ENCODE measurements at places on chromosomes 13 and 19. TPM values are rescaled to one million over a fixed set of nuclear protein-coding genes. Genes with fewer than 3 reads are reported as not detected.
A peak's percentile ranks its signal among the peaks of the same experiment; 100 is the strongest.

DNA sequence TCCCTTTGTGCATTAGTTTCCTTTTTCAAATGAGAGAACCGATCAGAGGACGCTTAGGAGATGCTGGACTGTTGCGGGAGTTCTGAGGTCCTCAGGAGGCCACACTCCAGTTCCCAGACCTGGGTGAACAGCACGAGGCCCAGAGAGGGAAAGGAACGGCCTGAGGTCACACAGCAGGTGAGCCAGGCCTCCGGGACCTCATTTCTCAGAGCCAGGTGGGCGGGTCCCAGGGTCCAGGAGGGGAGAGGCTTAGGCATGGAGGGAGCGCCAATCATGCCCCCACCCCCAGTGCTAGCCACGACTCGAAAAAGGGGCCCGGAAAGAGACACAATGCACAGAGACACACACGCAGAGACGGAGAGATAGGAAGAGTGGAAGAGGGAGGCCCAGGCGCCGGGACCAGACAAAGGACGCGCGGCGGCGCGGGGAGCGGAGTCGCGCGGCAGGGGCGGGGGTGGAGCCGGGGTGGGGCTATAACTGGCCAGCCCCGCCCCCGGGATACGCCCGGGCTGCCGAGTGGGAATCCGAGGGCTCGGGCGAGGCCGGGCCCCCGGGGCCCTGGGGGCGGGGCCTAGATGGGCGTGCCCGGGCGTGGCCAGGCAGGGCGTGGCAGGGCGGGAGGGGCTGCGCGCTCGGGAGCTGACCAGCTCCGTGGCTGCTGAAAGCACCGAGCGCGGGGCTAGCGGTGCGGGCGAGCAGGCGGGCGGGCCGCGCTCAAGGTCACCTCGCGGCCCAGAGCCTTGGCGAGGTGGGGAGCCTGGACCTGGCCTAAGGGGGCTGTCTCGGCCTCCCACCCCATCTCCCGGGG lies 1.6 kb downstream of the ELAVL3 start:
- no peak for DNase-seq

NMRK2 gene
- total RNA-seq, result 168 TPM

- DNase-seq, result peak; percentile 93
Measured at GRCh38 chr19:40416918-40417642, 3.9 kb upstream of the PRX start.

CEACAM8 gene
- 0.04 TPM for total RNA-seq

DNA sequence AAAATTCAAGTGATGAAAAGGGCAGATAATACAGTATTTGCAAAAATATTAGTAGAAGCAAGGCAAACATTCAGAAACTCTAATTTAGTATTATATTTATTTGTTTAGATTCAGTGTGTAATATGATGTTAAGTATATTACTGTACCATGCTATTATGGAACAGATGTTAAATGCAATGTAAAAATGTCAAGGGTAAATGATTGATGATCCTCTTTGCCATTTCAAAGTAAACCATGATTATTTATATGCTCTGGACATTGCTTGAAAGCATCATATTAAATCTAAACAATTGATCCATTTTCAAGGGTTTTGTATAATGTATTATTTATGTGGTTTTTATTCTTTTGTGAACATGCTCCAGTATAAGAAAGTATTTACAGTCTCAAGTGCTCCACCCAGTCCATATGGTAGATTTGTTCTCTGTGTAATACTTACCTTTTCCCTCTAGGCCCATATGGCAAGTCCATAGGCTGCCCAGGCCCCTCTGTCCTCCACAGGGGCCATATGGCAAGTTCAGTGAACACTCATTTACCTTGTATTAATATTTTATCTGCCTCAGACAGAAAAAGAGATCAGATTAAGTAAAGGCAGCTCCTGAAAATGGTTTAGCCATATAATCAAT lies 353.5 kb downstream of the DACH1 start:
- DNase-seq, result no peak

DNA sequence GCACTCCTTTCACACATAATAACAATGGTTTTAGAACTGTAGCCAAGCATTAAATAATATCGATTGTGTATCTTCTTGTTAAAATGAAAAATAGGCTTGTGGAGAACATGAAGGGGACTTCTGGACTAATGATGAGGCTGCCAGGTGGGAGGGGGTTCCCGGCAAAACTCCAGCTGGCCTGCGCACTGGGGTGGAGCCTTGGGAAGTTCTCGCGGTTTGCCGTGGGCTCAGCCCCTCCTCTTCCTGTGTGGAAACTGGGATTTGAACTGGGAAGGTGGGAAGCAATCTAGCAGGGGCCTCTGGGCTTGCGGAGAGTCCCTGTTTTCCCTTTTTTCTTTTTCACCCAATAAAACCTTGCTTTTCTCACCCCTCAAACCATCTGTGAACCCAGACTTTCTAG lies 113.7 kb upstream of the SLITRK1 start:
- DNase-seq, result no peak

DNA sequence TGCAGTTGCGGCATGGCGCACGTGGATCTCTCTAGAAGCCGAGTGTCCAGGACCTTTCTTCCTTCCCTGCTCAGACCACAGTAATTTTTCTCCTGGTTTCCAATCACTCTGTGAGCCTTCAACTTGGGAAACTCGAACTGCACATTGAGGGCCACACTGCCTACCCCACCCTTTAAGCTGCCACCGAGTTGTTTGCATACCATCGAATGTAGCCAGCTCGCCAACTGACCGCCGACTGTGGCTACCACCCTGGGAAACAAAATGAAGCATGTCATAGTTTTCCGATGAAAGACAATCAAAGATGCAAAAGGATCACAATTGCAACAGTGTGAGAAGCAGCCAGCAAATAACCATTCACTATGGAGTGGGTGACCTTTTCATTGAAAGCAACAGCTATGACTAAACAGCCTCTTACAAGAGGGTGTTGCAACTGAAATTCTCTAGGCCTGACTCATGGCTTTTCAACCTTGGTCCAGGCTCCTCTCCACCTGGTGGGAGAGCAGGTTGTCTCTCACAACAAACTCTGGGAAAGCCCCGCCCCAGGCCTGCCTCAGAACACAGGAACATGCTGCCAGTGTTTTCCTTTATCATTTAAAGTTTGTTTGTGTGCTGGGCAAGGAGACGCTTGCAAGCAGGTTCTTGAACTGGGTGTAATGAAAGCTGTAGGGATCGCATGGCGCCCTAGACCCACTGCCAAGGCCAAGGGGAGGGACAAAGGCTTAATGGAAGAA lies 141.7 kb upstream of the SERP2 start:
- no peak for DNase-seq

DNA sequence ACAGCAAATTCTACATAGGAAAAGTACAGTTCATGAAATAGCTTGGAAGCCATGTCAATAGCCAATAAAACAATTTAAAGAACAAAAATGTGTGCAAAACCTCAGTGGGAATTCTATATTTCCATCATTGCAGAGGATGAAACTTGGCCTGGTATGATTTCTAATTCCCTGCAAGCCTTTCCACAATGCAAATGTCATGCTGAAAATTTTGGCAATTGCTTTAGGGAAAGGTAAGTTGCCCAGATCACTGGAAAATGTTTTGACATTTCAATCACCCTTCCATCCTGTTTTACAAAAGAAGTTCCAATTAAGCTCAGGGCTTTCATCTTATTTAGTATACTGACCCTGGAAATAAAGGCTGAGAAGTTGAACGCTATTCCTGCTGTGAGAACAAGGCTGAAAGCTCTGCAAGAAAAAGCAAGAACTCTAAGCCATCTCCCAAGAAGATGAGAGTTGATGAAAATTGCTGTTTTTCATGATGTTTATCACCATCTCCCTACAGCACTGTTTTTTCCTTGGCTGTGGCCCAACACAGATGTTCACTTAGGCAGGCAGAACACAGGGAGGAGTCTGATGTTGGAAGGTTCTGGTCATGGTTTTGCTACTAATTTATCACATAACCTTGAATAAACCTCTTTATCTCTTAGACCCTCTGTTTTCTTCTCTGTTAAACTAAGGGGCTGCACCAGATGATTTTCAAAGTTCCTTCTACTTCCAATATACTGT lies 263.7 kb downstream of the KCTD12 start:
- peak; percentile 97 for DNase-seq

DNA sequence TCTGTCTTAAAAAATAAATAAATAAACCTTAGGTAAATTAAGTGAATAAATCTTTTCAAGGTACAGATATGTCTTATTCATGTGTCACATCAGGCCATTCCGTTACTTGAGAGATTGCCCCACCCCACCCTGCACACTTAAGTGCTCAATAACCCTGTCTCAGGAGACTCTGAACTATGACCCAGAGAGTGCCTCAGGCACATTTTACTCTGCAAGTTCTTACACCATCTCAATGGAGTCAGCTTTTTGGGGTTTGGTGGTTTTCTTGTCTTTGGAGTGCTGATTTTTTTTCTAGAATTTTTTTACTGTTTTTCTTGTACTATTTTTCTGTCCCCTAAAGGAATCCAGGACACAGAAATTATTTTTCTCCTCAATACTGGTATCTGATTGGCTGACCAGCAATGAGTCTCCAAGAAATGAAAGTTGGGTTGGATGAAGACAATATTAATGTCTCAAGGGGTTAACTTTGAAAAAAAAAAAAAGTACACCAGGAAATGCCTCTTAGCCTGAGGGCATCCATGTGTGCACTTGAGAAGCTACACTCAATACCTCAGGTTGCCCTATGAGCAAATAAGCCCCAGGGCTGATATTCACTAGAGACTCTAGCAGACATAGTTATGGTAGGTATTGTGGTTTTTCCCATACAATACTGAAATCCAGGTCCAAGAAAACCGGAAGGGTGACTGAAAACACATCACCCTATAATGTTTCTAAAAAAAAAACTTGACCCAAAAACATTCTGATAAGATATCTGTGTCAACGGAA lies 114.6 kb upstream of the ZNF91 start:
- no peak for DNase-seq

- no peak for DNase-seq
Measured at GRCh38 chr19:39705578-39706188, 1.4 kb downstream of the LGALS14 start.

DNA sequence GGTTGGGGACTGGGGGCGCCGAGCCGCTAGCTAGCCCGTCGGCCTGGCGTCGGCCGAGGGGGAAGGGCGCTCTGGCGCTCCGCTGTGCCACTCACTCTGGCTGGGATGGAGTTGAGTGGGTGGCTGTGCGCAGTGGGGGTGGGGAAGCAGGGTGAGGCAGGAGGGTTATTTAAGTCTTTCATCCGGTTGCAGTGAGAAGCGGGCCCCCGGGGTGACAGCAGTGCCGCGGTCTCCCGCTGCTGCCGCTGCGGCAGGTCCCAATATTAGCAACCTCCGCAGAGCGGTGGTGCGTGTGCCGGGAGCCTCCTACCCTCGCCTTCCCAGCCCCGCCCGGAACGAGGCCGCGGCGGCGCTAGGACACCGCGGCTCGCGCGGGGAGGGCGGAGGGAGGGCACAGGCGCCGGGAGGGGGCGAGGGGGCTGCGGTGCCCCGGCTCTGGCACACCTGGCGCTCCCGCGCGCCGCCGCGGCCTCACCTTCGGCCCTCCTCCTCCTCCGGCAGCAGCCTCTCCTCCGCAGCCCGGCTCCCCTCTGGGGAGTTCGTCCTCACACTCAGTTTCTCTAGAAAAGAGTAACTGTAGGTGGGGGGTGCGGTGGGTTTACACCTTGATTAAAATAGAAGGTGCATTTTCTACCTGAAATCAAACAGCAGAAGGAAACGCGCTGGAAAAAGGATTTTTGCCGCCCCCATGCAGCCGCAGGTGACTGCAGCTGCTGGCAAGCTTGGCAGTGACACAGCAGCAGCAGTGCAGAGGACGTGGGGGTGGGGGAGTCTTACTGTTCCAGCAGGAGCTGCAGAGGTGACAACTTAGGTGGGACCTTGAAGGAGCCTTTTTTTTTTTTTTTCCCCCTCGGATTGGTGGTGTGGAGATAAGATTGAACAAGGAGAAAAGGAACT lies 4.5 kb downstream of the FGF9 start:
- peak; percentile 43 for DNase-seq

VSTM1 gene
- not detected for total RNA-seq

MTUS2 gene
- total RNA-seq, result 11.3 TPM

DNA sequence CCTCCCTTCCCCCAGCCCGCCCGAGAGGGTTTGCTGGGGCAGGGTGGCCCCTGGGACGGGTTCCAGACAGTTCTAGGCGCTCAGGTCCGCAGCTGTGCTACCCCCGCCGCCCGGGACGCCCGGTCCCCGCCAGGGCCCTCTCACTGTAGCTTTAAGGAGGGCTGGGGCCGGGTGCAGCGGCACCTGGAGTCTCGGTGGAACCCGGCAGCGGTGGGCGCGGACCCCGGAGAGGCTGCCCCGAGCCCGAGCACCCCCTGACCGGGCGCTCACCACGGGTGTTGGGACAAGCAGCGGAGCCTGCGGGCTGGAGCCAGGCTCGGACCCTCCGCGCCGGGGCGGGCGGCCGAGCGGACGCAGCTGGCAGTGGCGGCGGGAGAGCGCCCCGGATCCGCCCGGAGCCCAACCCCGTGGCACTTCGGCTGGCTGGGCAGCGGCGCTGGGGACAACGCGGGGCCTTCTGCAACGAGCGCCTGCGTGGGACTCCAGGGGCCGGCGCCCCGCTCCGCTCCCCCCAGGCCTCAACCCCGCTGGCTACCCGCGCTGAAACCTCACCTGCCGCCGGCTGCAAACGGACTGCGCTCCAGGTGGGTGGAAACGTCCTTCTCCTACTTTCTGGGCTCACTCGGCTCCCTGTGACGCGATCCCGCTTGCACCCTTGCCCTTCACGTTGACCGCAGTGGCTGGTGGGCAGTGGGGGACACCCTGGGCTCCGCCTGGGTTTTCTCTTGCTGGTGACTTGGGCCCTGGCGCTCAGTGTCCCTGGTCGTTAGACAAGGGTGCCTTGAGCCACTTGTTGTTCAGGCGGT lies 81.1 kb downstream of the ZNF429 start:
- DNase-seq, result peak; percentile 19

DNA sequence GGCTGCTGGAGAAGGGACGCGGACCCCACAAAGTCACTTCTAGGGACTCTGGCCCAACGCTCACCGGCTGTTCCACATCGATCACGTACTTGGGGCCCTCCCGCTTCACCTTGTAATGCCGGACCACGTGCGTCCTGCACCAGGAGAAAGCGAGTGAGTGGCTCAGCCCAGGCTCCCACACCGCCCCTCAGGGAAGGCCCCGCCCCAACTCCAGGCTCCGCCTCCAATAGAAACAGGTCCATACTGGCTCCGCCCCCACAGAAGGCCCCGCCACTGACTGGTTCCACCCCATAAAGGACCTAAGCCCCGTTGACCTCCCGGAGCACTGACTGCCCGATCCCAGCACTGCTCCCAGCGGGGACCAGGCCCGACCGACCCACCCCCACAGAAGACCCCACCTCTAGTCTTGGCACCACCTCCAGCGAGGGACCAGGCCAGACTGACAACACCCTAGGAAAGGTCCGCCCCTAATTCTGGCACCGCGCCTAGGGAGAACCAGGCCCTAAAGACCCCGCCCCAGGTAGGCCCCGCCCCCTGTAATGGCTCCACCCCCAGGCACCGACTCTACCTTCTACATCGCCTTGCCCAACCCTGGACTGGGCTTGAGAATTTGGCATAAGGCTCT lies 11.3 kb downstream of the STAP2 start:
- DNase-seq, result peak; percentile 62
